ENCODE measurements at places on chromosomes 12 and 14.

- peak; percentile 53 for DNase-seq
Measured at GRCh38 chr14:102893452-102893851, 29.0 kb upstream of the AMN start.

DNA sequence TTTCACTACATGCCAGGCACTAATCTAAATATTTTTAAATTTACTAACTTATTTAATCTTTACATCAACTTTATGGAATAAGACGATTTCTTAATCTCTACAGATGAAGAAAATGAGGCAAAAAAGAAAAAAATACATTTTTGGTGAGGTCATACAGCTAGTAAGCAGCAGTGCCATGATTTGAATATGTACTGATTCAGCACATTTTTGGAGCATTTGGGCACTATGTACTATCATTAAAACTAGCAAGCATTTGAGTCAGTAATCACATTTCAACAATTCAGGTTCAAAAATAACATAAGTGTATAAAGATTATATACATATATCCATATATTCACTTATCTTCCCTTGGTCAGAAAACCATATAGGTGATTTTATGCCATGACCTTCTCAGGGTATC lies 124.4 kb upstream of the TMTC1 start:
- no peak for DNase-seq

DNA sequence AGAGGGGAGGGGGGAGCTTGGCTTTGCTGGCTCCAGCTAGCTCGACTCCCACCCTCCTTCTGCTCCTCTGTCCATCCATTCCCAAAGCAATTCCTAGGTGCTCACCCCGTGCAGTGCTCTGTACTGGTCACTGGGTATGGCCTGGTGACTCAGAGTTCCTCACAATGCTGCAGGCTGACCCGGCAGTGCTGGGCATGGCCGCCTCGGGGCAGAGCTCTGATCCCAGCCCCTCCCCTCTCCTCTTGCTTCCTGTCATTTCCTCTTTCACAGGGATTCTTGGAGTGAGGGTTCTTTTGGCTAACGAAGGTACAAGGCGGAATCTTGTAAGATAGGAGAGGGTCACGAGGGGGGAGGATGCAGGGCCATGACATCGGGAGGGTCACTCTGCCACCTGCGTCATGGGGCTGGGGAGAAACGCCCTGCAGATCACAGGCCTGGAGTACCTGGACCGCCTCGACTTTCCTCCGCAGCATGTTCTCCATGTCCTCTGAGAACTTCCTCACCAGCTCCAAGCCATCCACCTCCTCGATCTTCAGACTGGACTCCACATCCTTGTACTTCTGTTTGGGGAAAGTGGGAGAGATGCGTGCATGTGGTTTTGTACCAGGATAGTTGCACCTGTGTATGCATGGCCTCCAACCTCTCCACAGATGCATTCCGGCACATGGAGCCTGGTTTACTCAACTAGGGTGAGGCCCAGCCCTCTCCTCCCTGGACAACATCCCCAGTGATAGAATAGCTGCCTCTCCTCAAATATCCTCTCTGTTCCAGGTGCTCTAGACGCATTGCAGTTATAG lies 5.7 kb downstream of the CACNA2D4 start:
- DNase-seq = peak; percentile 24

DNA sequence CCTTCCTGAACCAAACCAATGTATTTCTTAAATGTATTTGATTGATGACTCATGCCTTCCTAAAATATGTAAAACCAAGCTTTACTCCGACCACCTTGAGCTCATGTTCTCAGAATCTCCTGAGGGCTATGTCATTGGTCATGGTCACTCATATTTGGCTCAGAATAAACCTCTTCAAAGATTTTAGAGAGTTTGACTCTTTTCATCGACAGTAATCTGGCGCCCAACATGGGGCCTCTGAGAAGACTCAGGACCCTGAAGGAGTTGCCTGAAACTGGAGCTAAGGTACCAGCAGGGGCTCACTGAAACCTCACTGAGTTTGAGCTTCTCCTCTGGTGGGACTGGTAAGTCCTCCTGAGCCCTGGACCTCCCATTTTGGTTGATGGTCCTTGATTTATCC lies 17.2 kb upstream of the PSMC1 start:
- peak; percentile 41 for DNase-seq

- DNase-seq = peak; percentile 69
Measured at GRCh38 chr14:77738559-77739250, 22.3 kb downstream of the SNW1 start.

- DNase-seq = no peak
Measured at GRCh38 chr14:97602438-97603117, 805.4 kb downstream of the VRK1 start.

DNA sequence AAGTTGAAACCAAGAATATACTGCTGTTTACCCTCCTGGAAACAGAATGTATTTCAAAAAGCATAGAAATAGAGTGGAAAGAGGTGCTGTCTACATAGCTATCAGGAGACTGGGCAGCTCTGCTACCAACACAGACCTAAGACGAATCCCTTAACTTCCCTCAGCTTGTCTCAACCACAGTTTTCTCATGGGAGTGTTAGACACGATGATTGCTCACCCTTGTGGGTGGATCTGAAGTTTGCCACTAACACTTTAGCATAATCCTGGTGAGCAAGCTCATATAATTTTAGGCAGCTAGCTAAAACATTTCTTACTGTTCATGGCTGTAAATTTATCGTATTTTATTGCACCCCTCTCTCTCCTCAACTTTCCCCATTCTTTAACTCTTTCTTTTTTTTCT lies 38.5 kb downstream of the C12orf75 start:
- DNase-seq = peak; percentile 65

GRCh38 chr14:21537090-21537424 lies 10.9 kb upstream of the SALL2 start:
- DNase-seq = no peak

GRCh38 chr12:11980115-11980514 lies 90.6 kb upstream of the BCL2L14 start:
- no peak for DNase-seq

GRCh38 chr14:67526676-67527459 lies 6.2 kb upstream of the PLEKHH1 start:
- DNase-seq = peak; percentile 61

- no peak for DNase-seq
Measured at GRCh38 chr12:57178213-57178612, 30.8 kb upstream of the LRP1-AS start.

GRCh38 chr12:24415934-24416333 lies 466.5 kb upstream of the SOX5 start:
- no peak for DNase-seq

DNA sequence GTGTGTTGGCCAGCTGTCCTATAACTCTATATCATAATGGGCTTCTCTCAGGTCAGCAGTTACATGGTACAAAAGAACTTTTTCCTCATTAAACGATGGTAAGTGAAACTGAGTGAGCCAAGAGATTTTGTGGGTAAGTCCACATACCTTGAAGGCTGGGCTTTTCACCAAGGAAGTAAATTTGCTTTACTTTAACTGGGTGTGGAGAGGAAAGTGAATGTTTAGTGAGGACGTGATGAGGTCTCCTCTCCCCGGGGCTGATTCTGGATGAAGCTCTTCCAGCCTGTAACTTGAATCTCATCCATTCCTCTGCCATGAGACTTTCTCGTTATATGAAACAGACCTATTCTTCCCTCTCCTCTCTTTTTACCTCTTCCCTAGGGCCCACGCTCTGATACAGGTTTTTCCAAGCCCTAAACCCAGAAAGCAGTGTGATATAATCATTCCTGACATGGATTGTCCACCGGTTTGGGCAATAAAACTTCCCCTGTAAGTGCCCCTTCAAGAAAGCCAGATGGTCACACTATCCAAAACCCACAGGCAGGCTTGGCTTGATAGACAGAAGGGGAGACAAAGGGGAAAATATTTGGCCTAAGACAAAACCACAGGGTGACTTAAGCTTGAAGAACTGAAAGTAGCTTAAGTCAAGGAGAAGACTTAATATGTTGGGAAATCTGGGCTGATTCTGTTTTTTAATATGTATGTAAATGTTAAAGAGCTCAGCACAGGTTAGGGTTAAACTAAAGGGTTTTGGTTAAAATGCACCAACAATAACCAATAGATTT lies 50.3 kb downstream of the CIT start:
- peak; percentile 53 for DNase-seq

- DNase-seq = peak; percentile 4
Measured at GRCh38 chr12:117900561-117900960, 68.2 kb downstream of the KSR2 start.

DNA sequence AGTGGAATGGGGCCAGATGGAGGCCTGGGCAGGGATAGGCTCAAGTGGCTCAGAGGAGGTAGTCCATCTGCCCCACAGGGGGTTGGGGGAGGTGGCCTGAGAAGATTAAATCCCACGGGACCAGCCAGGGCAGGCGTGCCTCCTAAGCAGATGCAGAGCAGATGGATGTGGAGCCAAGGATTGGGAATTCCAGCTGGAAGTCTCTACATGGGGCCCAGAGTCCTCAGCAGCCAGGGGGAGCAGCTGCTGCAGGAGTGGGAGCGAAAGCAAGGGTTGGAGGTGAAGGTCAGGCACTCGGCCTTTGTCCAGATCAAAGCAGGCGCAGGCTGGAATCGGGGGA lies 42.4 kb upstream of the VRK1 start:
- no peak for DNase-seq

- no peak for DNase-seq
Measured at GRCh38 chr14:95499354-95499750, 17.1 kb downstream of the SYNE3 start.

DNA sequence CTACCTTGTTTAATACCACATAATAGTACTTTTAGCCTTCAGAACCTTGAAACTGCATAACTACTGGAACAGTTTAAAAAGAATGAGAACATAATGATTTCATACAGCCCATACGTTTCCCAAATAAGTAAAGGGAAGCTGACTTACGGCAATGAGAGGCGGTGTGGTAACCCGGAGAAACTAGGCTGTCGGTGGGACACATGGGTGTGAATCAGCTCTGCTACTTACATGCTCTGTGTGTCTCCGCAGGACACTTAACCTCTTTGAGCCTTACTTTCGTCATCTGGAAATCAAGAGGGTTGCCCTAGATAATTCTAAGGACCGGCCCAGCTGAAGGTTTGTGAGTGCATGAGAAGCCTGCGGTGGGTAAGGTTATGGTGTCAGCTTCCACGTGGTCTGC lies 49.3 kb upstream of the PLEKHG3 start:
- DNase-seq = no peak

GRCh38 chr12:32947206-32948067 lies 50.9 kb upstream of the PKP2 start:
- DNase-seq = peak; percentile 28

- peak; percentile 86 for DNase-seq
Measured at GRCh38 chr12:100668945-100669536, 95.6 kb downstream of the GAS2L3 start.

All from astrocyte of the hippocampus (primary cell).